AG04450 (cell line): ENCODE measurements at places on chromosomes 4 and X.

DNA sequence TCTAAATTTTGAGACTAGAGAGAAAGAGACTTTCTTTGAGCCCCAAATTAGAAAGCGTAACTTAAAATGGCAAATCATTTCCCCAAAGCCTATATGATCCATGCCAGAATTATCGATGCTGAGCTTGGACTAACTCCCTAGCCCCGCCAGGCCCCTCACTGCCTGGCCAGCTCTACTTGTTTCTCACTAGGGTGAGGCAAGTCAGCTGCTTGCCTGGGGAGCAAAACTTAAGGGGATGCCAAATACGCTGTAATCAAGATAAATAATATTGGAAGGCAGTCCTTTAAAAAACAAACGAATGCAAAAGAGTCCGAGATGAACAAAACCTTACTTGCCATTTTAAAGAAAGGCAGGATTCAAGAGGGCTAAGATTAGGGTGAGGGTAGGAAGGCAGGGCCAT lies 236.0 kb downstream of the FRMPD4 start:
- DNase-seq: no peak

- DNase-seq: no peak
Measured at GRCh38 chrX:7638078-7638710, 204.8 kb upstream of the VCX start.

DNA sequence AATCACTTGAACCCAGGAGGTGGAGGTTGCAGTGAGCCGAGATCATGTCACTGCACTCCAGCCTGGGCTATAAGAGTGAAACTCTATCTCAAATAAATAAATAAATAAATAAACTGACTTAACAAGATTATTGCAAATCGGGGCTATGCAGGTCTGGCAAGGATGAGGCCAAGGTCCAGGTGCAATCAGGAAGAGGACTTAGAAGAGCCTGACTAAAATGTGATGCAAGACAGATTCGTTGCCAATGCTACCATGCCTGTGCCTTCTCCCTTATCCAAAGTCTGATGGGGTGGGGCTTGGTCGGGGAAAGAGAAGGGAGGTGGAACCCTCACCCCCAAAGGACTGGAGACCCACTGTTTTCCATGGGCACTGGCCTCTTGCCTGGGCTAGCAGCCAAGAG lies 14.7 kb downstream of the ZCCHC13 start:
- no peak for DNase-seq

DNA sequence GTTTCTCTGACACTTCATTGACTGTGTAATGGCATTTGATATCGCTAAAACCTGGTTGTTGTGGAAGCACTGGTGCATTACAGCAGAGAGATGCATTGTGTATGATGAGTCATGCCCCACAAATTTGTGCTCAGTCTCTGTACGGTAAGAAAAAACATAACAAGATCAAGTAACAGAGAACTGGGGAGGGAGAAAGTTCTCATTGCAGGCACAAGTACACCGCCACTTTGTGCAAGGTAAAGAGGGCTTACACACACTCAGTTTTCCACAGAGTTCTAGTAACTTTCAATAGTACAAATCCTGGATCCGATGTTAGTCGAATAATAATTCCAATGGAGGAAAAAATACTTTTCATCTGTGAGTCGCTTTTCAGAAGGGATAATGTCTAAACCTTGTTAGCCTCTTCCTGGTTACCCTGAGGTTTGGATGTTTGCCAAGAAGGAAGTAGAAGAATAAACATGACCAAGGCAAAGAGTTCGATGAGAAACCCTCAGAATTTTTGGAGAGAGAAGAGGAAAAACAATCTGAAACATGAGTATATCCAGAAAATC lies 512.5 kb upstream of the SLIT2 start:
- DNase-seq: peak; percentile 76

DNA sequence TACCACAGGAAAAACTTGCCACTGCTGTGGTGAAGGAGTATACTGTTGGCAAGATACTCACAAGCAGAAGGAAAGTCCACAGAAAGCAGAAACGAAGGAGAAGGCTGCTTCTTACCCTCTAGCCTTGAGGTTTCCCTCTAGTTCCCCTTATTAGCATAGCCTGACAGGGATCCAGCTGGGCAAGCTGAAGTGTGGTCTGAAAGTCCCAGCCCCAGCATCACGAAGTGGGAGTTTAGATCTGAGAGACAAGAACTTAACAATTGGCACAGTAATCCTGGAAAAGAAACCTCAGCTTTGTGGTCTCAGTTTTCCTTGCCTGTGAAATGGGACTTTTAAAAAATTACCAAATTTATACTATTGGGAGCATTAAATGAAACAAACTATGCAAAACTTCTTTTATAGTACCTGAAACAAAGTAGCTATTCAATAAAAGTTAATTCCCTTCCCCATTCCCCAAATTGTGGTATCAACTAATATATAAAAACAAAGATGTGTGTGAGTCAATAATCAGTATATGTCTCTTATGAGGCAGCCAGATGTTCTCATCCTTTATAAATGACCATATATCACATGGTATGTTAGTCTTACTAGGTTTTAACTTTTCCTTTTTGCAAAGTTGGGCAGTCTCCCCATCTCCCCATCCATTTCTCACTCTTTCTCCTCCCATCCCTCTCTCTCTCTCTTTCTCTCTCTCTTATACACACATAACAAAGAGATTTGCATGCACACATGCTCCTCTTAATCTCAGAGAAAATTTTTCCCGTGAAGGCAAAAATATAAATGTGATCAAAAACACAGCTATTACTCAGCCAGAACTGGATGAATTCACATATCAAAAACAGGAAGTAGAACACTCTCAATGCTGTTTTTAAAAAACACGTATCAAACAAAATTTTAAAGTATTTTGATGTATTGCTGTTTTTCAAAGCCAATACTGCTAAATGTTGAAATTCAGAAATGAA lies 57.8 kb downstream of the SCFD2 start:
- DNase-seq: no peak

GRCh38 chr4:67080046-67080557 lies 465.2 kb downstream of the CENPC start:
- no peak for DNase-seq

DNA sequence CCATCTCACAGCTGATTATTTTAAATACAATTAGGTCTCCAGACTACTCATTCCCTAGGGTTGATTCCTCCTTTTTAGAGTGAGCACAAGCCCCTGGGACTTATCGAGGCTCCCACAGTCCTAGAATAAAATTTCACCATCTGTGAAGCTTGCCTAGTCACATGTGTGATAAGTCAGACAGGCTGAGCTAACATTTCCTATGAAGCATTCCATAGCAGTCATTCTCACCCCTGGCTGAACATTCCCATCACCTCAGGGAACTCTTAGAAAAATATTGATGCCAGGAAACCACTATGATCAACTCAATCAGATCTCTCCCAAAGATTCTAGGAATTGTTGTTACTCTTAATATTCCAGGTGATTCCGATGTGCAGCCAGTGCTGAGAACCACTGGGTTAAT lies 37.7 kb downstream of the ARHGEF9 start:
- peak; percentile 11 for DNase-seq

DNA sequence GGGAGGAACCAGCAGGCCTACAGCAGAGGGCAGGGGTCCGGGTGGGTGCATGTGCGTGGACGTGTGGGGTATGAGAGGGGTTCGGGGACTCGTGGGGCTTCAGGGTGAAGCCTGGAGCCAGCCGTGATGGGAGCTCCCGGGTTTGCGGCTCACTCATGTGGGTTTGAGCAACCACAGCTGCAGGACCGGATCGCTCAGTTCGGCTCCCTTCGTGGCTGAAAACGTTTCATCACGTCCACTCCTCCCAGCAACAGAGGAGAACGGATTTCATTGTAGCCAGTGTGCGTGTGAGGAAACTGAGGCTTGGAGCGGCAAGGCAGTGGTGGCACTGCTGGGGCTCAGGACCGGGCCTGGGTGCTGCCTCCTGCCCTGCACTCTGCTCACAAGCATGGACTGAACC lies 10.6 kb downstream of the BGN start:
- DNase-seq: no peak

DNA sequence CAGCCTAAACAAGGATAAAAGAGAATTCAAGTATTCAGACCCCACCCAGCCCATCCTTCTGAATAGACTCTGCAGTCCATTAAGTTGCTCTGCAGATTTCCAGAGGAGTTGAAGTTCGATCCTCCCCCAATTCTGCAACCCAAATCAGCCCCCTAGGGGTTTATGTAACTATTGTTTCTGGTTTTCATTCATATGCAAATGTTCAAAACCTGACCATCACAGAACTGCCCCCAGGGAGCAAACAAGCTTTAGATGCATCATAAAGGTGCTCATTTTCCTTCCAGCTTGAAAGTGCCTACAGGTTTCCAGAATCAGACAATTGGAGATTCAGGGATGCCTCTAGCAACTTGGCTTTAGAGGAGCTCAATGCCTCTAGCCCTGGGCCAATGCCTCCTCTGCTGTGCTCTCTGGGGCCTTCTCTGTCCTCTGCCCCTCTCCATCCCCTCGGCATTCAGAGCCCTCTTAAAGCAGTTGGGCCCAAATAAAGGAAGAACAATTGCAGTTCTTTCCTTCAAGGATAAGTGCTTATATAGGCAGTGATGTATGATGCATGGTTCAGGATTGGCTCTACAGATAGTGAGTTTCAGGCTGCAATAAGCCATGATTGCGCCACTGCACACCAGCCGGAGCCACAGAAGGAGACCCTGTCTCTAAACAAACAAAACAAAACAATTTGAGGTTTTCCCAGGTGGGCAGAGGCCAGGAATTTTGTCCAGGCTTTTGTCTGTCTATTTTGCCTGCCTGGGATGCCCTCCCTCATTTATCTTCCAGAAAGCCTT lies 23.5 kb upstream of the SPINK2 start:
- DNase-seq: no peak

DNA sequence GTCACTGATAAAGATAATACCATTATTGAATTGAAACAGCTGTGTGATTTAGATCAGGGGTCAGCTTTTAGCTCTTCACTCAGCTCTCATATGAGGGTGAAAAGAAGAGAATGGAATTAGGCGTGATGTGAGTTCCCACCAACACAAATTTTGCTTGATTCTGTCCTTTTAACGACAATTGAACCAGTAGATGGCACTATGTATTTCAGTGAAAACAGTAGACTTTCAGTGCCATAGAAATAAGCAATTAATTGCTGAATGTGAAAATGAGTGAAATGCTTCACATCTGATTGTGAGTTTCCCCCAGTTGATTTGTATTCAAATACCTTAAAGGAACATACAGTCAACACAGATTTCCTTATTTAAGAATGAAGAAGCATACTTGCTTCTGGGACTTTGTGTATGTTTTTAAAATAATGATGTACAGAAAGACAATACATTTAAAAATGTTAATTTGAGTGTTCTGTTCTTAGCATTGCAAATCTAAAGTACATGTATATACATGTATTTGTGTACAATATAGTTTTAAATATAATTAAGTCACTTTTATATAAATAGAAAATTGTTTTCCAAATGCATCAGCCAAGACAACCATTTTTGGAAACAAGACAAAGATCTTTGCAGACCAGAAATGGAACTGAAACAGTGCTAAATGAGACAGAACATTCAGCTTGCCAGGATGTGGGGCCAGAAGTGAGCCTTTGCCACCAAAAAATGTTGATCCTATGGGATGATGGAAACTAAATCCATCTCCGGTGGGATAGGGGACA lies 178.8 kb downstream of the SNCA start:
- peak; percentile 1 for DNase-seq

GRCh38 chrX:48683411-48683982 lies at the start of gene WAS:
Gene WAS (plus strand): TSS chrX:48683799. CDS start chrX:48683854, 55 bp downstream.
- no peak for DNase-seq

DNA sequence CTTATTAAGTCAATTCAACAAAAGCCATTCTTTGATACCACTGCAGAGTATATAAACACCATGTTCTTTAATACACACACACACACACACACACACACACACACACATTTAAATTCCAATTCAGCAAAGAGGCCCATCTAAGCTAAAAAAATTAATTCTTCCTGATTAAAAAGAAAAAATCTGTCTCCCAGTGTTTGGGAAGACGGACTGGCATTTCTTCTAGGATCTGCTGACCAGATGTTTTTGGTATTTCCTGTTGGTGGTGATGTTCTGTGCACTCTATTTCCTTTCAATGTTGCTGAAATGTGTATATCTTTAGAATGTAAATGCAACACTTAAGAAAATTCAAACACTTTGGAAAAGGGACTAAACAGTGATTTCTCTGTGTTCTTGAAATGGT lies 243.8 kb downstream of the THOC2 start:
- no peak for DNase-seq

DNA sequence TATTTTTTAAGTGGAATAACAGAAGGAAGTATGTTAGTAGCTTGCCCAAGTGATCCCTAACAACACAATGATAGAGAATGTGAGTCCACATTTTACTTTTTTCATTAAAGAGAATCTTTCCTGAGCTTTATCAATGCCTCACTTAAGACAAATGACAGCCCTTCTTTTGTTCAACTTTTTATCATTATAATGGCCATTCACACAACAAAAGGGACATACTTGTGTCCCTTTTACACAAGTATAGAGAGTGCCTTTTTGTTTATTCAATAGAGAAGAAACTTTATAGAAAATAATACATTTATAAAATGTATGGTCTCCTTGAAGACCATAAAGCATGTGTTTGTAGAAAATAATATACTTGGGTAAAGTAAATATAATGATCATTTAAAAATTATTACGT lies 96.3 kb downstream of the PDE5A start:
- no peak for DNase-seq

DNA sequence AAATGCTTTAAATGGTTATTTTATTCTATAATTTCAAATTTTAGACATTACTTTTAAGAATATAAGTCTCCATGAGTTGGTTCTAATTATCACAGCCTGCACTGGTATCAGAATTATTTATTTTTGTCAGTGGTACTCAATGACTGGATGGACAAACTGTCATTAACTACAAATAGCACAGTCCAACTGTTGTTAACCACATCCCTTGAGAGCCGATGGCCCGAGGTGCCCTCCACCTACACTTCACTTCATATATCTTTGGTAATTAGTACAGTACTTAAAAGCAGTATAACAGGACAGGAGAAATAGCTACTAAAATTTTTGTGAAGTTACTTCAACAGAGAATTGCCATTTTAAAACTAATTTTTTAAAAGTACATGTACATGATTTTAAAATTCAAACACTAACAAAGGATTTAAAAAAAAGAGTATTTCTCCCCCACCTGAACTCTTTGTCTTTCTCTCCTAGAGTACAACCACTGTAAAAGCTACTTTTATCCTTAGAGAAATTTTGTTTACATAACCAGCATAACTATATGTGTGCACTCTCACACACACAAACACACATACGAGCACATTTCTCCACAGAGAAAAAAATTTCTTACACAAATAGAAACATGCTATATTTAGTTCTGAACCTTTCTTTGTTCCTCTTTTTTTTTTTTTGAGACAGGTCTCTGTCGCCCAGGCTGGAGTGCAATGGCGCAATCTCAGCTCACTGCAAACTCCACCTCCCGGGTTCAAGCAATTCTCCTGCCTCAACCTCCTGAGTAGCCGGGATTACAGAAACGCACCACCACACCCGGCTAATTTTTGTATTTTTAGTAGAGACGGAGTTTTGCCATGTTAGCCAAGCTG lies 6.5 kb downstream of the TIFA start:
- no peak for DNase-seq

DNA sequence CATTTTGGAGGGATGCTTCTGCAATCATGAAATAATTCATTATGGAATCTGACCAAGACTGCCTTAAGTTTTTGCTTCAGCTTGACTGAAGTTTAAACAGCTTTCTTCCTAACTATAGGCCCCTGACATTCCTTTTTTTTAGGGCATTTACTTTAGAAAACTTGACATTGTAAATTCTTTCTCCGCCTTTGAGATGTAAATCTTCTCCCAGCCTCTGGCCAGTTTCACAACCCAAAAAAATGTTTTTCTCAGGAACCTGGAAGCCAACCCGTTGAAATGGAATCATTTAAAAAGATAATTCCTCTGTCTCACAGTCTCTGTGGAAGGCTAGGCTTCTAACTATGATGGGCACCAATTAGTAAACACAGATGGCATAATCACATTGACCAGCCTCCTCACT lies 710.4 kb upstream of the PABPC4L start:
- DNase-seq: no peak

- no peak for DNase-seq
Measured at GRCh38 chr4:168884251-168885124, 125.6 kb downstream of the CBR4 start.
